Stimulated activated naive CD8-positive, alpha-beta T cell treated with anti-CD3 and anti-CD28 coated beads, Interleukin-15, Interleukin-2, amounts not matched to agents 100 U/mL and 50 U/mL, for 24 hours (primary cell): ENCODE measurements at places on chromosomes 6 and 20.
A peak's percentile ranks its signal among the peaks of the same experiment; 100 is the strongest.

- no peak for DNase-seq
These were observed 138.4 kb upstream of the FOXA2 start for GRCh38 chr20:22722811-22723210.

DNA sequence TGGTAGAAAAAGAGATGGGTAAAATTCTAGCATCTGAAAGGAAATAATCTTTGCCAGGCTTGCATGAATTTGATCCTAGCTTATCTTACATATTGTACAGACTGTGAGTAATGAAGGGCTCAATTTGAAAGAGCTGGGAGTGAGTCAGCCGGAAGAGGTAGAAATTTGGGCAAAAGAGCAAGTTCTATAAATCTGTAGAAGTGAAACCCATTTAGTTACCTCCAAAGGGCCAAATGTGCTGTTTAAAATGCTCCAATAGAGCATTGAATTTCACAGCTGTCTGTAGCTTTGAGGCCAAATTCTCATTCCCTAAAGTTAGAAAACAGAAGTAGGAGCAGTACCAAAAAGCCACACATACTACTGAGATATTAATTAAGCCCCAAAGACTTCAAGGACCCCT, 466.1 kb downstream of the BTBD3 start:
- DNase-seq, result no peak

DNA sequence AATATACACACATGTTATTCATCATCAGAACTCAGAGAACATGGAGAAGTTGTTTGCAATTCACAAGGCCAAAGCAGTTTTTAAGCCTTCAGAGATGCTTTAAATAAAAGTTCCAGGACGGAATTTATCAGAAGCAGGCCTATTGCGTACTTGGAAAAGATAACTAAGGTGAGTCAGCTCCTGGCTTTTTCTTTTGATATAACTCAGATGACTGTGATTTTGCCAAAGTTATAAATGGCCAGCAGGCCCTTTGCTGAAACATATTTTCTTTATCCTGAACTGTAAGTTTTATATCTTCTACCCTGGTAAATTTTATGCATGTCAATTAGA, 55.0 kb upstream of the PLCB1 start:
- no peak for DNase-seq

GRCh38 chr6:75204217-75204958, 1.5 kb downstream of the COL12A1 start:
- peak; percentile 57 for DNase-seq

DNA sequence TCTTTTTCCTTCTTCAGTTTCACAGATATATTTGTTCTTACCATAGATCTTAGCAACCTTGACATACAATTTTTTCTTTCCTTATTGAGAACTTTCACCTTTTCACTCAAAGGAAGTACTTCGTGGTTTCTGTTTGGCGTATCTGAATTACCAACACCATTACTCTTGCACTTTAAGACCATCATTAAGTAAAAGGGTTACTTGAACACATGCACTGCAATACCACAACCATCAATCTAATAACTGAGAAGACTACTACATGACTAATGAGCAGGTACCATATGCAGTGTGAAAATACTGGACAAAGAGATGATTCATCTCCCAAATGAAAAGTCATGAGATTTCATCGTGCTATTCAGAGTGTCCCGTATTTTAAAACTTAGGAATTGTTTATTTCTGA, 21.7 kb upstream of the SENP6 start:
- DNase-seq, result no peak

DNA sequence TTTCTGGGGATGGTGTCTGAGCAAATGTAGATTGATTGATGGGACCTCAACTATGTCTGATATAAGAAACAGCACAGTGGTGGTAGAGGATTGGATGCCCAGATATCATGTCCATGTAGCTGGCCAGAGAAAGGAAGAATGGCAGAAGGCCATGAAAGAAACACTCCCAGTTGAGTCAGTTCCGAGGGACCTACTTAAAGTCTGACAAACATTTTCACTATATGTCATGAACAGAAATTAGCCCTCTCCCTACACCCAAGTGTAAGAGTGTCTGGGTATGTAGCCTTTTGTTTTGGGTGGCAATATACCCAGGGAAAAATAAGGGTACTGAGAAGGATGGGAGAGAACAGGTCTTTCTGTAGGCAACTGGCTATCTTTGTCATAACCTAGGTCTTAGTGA, 434.2 kb downstream of the BCKDHB start:
- no peak for DNase-seq

DNA sequence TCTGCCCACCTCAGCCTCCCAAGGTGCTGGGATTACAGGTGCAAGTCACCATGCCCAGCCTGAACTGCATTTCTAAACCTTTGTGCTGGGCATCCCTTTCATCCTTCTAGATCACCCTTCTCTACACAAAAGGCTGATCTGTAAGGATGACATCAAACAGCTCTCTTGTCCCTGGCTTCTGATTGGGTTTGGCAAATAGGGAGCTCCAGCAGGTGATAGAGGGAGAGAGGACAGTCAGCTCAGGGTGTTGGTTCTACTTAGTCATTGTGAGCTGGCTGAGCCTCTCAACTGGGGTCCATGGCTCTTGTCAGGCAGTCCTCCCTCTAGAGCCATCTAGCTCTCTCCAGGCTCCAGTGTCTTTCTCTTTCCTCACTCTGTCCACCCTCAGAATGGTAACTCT, 237.6 kb upstream of the JARID2 start:
- no peak for DNase-seq

DNA sequence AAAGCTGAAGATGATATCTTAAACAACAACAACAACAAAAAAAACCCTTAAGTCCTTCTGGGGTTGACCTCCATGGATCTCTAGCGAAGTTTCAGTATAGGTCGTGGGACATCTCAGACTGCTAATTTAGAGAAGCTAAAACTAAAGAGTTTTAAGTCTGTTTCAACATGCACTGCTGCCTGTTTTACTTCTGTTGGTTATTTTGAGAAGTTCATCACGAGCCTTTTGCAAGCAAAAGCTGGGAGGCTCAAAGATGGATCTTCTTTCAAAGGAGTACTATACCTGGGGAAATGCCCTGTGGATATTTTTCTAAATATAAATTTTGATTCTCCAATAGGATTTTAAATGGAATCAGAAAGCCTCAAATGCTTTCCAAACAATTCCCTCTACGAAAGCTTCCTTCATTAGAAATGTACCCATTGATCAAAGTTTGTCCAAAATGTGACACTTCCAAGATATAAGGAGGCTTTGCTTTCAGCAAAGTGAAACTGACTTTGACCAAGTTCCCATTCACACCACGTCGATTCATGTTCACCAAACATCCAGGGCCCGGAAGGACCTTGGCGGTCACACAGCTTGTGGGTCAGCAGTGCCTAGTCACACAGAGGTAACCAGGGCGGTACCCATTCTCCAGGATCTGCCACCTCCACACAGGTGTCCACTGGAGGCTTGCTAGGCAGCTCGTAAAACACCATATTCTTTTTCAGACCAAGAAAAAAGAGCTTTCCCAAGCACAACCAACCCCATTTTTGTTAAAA, 94.7 kb upstream of the QKI start:
- no peak for DNase-seq
